ENCODE measurements at places on chromosomes 6 and 20.

- DNase-seq, result no peak
These were observed 5.6 kb downstream of the RPL10A start for GRCh38 chr6:35473850-35474130.

- DNase-seq, result peak; percentile 69
These were observed 117.9 kb upstream of the THBS2 start for GRCh38 chr6:169371344-169372127.

GRCh38 chr20:49115564-49115963 lies 69.5 kb downstream of the CSE1L start:
- DNase-seq, result no peak

GRCh38 chr20:59005523-59006166 lies 1.4 kb downstream of the CTSZ start:
- DNase-seq, result peak; percentile 28

DNA sequence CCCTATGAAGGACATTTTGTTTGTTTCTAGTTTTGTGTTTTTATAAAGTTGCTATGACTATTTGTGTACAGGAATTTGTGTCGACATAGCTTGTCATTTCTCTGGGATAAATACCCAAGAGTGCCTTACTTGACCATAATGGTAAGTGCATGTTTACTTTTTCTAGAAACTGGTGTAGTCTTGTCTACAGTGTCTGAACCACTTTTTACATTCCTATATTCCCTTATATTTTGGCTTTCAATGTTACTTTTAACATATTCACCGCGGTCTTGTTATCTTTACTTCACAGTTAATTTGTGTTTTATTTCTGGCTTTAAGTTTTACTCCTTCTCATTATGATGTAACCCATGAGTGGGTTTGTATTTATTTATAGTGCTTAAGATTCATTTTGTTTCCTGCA lies 444.4 kb upstream of the RGS17 start:
- no peak for DNase-seq

- DNase-seq, result peak; percentile 78
These were observed 637 bp downstream of the ARID1B start for GRCh38 chr6:156777577-156778453.

DNA sequence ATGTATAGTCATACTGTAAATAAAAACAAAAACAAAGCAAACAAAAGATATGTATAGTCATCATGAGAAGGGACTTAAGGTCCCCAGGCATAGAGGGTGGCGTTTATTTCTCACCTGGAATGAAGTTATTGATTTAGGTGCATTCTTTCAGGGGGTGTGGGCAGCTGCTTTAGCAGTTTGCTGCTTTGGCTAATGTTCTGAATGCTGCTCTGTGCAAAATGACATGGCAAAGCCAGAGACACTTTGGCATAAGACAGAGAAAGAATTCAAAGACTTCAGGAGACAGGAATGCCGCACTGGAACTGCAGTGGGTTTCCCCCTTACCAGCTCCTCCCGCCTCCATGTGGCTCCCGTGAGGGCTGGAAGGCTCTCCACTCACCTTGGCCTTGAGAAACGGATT lies 36.4 kb upstream of the NELFCD start:
- DNase-seq, result peak; percentile 52

- no peak for DNase-seq
These were observed 67.8 kb upstream of the SMIM29 start for GRCh38 chr6:34316431-34317171.

GRCh38 chr20:64110411-64111068 lies 3.2 kb upstream of the NPBWR2 start:
- DNase-seq, result peak; percentile 30

DNA sequence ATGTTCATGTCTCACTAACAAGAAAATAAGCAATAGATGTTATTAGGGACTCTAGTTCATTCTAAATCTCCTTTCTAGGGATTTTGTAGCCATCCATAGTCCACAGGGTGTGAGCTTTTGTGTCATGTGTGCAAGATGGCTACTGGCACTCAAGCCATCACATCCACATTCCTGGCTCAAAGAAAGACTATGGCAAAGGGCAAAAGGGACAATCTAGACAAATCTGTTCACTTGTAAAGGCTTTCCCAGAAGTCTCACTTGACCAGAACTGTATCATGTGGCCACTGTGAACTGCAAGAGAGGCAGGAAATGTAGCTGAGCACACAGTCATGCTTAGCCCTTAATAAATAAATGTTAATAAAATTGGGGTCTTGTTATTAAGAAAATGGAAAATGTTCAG lies 212.6 kb upstream of the EXOC2 start:
- peak; percentile 10 for DNase-seq

DNA sequence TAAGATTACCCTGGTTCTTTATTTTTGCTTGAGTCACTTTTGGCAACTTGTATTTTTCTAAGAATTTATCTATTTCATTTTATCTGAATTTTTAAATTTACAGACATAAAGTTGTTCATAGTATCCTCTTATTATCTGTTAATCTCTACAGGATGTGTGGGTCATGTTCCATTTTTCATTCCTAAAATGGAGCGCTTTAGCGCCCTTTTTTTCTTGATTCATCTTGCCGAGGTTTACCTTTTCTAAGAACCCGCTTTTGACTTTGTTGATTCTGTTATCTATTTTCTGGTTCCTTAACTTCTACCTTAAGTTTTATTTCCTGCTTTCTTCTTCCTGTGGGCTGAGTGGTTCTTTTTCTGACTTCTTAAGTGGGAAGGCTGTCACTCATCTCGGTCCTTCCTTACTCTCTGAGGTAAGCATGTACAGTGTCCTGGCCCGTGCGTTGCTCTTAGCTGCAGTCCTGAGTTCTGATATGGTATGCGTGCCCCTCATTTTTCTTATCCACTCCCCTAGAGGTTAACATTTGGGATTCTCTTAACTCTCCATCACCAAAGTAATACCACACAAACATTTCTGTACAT lies 399.8 kb downstream of the CDC5L start:
- DNase-seq, result no peak

DNA sequence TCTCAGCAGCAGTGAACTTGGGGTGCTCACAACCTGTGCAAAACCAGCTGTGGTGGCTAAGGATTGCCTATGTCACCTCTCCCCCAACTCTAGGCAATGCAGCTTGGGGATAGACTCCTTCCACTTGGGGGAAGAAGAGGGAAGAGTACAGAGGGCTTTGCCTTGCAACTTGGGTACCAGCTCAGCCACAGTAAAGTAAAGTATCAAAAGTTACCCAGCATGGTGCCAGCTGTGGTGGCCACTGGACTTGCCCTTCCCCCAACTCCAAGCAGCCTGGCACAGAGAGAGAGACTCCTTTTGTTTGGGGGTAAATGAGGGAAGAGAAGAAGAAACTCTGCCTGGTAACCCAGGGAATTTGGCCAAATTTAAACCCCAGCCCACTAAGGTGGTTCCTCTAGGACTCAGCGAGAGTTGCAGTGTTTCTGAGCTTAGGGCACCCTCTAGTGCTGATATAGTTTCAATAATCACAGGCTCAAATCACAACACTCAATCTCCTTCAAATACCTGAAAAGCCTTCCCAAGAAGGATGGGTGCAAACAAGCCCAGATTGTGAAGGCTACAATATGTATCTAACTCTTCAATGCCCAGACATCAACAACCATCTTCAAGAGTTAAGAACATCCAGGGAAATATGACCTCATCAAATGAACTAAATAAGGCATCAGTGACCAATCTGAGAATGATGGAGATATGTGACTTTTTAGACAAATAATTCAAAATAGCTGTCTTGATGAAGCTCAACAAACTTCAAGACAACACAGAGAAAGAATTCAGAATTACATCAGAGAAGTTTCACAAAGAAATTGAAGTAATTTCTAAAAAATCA lies 7.6 kb upstream of the DEFB129 start:
- DNase-seq, result peak; percentile 69

DNA sequence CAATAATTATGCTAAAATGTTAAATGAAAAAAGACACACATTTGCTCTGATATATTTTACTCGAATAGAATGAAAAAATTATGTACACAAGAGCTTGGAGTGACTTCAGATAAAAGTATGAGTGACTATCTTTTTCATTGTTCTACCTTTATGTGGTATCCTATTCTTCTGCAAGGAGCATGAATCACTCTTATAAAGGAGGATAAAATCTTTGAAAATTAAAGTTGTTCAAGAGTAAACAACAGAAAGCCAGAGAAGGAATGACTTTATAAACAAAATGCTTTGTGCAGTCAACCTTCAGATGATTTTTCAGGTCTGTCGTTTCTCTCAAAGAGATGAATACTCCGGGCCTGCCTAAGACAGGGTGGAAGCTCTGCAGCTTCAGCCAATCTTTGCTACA lies 215.3 kb downstream of the FOXA2 start:
- no peak for DNase-seq
